ENCODE measurements at places on chromosomes 6 and 20.

DNA sequence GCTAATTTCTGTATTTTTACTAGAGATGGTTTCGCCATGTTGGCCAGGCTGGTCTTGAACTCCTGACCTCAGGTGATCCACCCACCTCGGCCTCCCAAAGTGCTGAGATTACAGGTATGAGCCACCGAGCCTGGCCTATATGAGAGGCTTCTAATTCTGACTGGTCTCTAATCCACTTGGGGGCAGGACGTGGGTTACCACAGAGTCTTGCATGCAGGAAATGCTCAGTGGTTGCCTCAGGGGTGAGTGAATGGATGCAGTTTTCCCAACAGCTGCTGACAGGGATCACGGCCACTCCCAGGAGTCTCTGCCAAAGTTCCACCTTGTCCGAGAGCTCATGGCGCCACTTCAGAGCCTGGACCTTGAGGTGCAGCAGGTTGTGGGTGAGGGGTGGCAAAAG lies 6.4 kb upstream of the FANCE start:
- no peak for DNase-seq

- DNase-seq, result no peak
Measured at GRCh38 chr20:20638878-20639277, 73.6 kb downstream of the RALGAPA2 start.

- no peak for DNase-seq
Measured at GRCh38 chr20:13105039-13105438, 96.3 kb downstream of the SPTLC3 start.

DNA sequence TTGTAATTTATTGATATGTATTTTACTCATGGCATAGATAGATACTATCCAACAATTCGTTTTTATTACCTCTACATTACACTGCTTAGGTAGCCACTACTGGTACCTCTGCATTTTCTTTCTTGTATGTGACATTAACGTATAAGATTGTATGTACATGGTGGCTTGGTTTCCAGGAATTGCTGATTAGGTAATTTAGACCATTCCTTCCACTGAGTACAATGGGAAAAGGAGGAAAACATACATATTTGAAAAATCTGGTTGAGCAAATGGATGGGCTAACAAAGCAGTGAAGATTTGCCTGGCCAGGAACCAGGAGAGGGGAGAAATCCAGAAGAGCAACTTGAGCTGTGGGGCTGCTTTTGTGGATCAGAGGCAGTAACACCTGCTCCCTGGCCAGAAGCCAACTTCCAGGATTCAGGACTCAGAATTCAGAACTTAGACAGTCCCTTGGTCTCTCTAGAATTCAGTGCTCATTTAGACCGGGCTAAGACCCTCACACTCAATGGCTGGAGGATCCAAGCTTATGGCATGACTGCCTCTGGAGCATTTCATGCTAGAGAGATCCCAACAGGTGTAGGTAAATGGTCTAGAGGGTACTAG lies 17.9 kb upstream of the MICB start:
- DNase-seq, result no peak

DNA sequence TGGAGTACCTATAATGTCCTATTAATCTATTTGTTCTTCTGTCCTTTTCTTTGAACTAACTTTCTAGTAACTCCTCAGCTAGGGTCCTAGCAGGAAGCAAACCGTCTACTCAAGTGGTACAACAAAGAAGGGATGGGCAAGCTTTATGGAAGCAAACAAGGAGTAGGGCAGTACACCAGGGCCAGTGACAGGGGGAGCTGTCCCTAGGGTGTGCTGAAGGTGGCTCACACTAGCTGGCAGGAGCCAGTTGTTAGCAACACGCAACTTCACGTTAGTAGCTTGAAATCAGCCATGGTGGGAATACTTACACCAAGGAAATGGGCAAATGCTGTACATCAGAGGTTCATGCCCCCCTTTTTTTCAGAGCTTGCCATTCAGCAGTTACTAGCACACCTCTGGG lies 74.0 kb upstream of the EYA2 start:
- no peak for DNase-seq

DNA sequence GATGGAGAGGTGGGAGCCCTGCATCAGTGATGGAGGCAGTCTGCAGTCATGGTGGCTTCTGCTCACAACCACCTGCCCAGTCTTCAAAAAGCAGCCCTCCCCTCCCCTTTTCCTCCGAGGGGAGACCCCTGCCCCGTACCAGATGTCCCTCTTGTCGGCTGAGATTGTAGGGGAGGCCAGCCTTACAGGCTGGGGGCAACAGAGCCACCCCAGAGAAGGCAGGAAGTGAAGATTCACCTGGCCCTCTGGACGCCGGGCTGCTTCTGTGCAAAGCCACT lies 4.5 kb downstream of the TNFRSF6B start:
- no peak for DNase-seq

- no peak for DNase-seq
Measured at GRCh38 chr6:44166591-44167184, 8.1 kb downstream of the CAPN11 start.

GRCh38 chr6:153051801-153052200 lies 49.3 kb upstream of the MTRF1L start:
- no peak for DNase-seq

GRCh38 chr20:2195614-2196013 lies 94.0 kb downstream of the STK35 start:
- DNase-seq, result no peak

DNA sequence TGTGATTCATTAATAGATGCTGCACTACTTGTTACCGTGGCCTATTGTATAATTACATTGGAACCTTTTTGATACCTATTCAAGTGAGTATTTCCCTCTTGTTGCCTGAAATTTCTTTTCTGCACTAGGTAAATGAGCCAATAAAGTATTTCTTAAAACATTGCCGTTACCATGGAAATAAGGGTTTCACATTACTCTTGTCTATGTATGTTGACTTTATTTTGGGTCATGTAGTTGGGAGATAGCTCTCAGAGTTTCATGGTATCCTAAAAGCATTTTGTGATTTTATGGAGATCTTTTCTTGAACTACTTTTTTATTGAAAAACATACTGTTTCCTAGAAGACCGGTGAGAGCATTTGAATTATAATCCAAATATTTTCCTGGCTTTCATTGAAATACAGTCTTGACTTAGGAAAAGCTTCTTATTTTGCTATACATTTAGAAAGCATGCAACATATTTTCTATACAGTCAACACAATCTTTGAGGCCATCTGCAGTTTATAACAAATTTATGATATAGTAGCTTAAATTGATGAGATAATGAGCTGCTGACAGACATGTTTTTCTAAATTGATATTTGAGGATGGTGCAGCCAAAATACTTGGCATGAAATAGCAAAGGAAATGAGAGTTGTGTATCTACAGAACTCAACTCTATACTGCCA lies 650.4 kb downstream of the RFPL4B start:
- DNase-seq, result no peak

DNA sequence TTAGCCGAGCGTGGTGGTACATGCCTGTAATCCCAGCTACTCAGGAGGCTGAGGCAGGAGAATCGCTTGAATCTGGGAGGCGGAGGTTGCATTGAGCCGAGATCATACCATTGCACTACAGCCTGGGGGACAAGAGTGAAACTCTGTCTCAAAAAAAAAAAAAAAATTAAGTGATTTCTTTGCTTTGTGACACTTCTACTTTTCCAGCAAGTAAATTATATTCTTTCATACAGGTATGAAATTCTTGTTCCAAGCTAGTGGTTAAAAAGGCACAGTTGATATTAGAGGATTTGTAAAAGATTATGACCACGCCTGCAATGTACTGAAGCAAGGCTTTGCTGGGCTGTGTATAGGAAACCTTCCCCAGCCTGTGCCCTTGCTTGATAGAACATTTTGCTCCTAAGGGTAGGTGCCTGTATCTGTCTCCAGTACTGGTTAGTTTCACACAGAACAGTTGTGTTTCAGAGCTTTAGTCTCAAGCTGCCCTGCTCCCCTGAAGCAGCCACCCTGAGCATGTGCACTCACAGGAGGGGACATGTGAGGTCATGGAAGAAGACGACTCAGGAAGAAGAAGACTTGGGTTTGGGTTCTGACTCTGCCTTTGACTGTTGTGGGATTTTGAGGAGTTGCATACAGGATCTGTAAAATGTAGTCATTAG lies 10.2 kb downstream of the PTPN1 start:
- no peak for DNase-seq

DNA sequence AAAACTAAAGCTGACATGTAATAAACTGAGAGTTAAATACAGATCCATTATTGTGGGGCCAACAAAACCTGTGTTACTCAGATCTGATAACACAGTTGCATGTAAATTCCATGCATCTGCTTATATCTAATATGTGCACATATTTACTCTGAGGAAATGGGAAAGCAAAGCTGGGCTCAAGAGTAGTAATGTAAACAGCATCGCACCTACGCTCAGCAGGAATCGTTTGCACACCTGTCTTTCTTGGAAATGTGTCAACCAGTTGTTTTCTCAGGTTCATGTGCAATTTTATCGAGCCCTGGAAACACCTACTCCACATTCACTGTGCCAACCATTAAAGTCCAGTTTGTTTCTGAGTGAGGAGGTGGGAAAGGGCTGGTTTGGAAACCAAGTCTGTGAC lies 80.3 kb upstream of the CNKSR3 start:
- DNase-seq, result no peak

Data from T1000 (cell line).